Activated T-helper 2 cell treated with anti-CD3 and anti-CD28 coated beads, Interferon-gamma antibody, Interleukin-2, Interleukin-4, amounts not matched to agents 10 μg/mL and 5 μg/mL and 100 μg/mL, durations not matched to agents 14 hours and 24 hours and 36 hours (primary cell): ENCODE measurements at places on chromosomes 2 and 18. TPM values are rescaled to one million over a fixed set of nuclear protein-coding genes. Genes with fewer than 3 reads are reported as not detected.

Gene TEKT4
- total RNA-seq, result 0.34 TPM in 1 of 2 replicates, not detected in the other

GRCh38 chr2:86464652-86465051, 23.5 kb downstream of the KDM3A start:
- H3K27me3 ChIP-seq, result no peaks in the 10 kb centered on the region
- H3K4me3 ChIP-seq, result peak overlapping the region; percentile 33
- no peak for DNase-seq
- H3K36me3 ChIP-seq, result peaks cover 92% of the 10 kb centered on the region

DNA sequence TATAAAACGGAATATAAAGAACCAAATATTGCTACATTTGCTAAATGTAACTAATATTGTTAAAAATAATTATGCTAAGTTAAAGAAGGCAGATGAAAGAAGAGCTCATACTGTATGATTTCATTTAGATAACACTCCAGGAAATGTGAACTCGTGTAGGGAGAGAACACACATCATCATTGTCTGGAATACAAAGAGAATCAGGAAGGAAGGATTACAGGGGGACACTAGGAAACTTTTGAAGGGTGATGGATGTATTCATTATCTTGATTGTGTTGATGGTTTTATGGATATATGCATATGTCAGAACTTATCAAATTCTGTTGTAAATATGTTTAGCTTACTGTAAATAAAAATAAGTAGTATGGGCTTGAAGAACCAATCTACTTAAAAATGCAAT, 104.1 kb upstream of the TRIB2 start:
- peaks cover 16% of the 10 kb centered on the region for H3K27me3 ChIP-seq
- no peak overlapping the region for H3K27ac ChIP-seq
- H3K4me3 ChIP-seq, result no peak overlapping the region
- H3K4me1 ChIP-seq, result peaks cover 10% of the 10 kb centered on the region

GRCh38 chr2:163417596-163418337, 318.0 kb downstream of the FIGN start:
- H3K4me1 ChIP-seq, result no peaks in the 10 kb centered on the region
- no peak overlapping the region for H3K27ac ChIP-seq
- H3K4me3 ChIP-seq, result no peak overlapping the region
- DNase-seq, result no peak
- no peaks in the 10 kb centered on the region for H3K27me3 ChIP-seq
- no peaks in the 10 kb centered on the region for H3K36me3 ChIP-seq

DNA sequence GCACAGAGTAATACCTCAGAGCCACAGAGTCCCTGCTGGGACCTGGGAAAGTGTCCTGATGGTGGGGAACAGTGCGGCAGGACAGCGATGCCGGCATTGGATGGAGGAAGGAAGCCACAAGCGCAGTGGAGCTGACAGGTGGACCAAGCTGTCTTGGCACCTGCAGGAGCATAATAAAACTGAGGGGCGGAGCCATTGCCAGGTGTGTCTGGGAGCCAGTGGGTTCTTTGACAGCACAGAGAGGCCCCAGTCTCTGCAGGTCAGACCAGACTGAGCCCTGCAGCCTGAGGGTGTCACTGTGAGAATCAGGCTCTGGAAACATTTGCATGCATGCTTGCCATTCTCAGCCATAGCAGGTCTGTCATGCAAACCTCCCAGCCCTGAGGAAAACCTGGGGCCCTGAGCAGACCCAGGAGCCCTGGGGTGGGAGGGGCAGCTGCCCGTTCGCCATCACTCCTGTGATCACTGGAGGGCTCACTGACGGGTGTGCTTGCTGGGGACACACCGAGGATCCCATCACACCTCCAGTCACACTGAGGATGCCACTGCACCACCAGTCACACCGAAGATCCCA, 210.5 kb upstream of the HDAC4 start:
- no peak overlapping the region for H3K27ac ChIP-seq
- no peak overlapping the region for H3K4me3 ChIP-seq
- no peaks in the 10 kb centered on the region for H3K4me1 ChIP-seq
- no peaks in the 10 kb centered on the region for H3K36me3 ChIP-seq
- H3K27me3 ChIP-seq, result peaks cover 18% of the 10 kb centered on the region
- no peak for DNase-seq

- H3K36me3 ChIP-seq, result peaks cover 30% of the 10 kb centered on the region
- H3K4me1 ChIP-seq, result peaks cover 42% of the 10 kb centered on the region
- no peaks in the 10 kb centered on the region for H3K27me3 ChIP-seq
- H3K4me3 ChIP-seq, result no peak overlapping the region
- no peak for DNase-seq
These were observed 7.6 kb downstream of the TRIP12 start for GRCh38 chr2:229914171-229914570.

DNA sequence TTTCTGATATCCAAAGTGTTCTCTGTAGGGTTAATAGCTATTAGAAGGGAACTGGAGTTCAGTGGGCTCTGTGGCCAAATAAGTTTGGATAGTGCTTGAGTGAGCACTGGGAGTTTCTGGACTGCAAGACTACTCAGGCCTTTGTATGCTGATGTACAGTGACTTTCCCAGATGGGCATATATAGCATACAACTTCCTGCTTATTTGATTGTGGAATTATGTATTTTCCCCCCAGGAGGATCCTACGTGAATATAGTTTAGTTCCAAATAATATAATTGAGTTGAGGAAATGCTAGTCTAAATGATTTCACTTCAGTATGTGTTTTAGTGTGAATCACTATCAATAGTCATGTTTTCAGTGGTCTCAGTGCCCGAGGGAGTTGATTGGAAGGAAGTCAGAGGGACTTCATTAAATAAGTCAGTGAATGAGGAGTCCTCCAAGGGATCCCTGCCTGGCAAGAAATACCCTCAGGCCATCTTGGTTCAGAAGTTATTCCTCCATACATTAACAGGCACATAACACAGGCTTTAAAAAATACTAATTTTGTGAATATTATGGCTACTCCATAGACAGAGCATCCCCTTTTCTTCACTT, 251.4 kb downstream of the PRKCE start:
- H3K4me1 ChIP-seq, result peaks cover 16% of the 10 kb centered on the region
- no peak overlapping the region for H3K4me3 ChIP-seq
- no peaks in the 10 kb centered on the region for H3K36me3 ChIP-seq

DNA sequence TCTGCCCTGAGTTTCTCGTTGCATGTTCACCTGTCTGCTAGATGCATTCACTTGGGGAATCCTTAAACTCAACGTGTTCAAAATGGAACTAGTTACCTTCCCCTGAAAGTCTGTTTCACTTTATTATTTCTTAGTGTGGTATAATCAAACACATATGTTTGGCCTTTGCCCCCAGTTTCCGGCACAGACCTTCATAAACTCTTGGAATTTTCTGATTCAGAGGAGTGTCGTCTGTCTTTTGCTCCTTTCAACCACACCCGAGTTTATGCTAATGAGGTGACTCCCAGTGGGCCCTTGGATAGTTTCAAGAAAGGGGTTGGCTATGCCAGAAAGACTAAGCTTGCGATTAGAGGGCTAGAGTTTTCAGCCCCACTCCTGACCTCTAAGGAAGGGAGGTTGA, 198.9 kb downstream of the CDCA7 start:
- H3K36me3 ChIP-seq, result no peaks in the 10 kb centered on the region
- H3K27ac ChIP-seq, result no peak overlapping the region
- peaks cover 16% of the 10 kb centered on the region for H3K27me3 ChIP-seq
- DNase-seq, result no peak
